Stimulated activated CD8-positive, alpha-beta memory T cell treated with anti-CD3 and anti-CD28 coated beads, Interleukin-12 subunit alpha, Interleukin-12 subunit beta, amount 100 ng/mL, for 4 hours (primary cell): ENCODE measurements at places on chromosomes 1 and 21.
A peak's percentile ranks its signal among the peaks of the same experiment; 100 is the strongest.

GRCh38 chr1:51734896-51735745, 118.2 kb downstream of the OSBPL9 start:
- DNase-seq, result no peak

DNA sequence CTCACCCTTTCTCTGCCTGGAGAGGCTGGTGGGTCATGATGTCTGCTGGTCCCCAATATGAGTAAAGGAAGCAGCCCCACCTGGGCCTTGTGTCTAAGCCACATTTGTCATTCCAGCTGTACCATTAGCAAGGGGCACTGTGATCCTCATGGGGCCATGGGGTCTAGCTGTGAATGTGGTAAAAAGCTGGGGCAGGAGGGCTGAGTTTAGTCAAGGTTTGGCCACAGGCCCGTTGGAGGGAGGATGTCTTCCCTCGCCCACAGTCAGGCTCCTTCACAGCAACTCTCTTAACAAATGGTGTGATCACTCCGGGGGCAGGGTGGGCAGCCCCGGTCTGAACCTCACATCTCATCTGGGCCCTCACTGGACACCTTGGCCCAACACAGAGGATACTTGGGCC, 115.4 kb downstream of the DMRTB1 start:
- no peak for DNase-seq

DNA sequence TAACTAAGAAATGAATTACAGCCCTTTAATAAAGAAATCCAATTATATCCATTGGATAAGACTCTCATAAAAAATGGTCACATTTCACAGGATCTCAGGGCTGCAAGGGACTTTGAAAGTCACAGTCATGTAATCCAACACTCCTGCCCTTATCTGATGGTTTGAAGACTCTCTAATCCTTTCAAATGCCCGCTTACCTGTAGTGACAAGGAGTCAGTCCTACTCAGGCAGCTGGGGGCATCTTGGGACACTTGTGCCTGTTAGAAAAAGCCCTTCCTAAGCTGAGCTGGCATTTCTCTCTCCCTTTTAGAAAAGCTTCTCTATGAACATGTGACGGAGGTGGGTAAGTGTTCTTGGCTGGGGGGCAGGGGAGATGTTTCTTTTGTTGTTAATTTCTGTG, 11.0 kb upstream of the ZNF691 start:
- DNase-seq, result no peak

DNA sequence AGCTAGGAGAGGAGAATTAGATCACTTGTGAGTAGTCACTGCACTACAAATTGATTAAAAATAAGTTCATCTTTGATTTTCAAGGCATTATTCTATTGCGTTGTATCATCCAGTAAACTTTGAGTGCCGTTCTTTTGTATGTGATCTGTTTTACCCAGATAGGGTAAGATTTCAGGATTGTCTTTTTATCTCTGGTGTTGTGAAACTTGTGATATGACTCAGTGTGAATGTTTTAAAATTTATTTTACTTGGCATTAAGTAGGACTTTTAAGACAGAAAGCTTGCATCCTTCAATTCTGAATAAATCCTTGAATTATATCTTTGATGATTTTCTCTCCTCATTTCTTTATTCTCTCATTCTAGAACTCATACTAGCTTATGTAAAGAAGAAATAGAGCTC, 93.3 kb upstream of the ADAMTS5 start:
- DNase-seq, result no peak

GRCh38 chr1:45221716-45222115, 15.3 kb upstream of the ZSWIM5 start:
- DNase-seq, result no peak

- DNase-seq, result no peak
Measured at GRCh38 chr1:6635910-6636760, 11.5 kb downstream of the THAP3 start.

DNA sequence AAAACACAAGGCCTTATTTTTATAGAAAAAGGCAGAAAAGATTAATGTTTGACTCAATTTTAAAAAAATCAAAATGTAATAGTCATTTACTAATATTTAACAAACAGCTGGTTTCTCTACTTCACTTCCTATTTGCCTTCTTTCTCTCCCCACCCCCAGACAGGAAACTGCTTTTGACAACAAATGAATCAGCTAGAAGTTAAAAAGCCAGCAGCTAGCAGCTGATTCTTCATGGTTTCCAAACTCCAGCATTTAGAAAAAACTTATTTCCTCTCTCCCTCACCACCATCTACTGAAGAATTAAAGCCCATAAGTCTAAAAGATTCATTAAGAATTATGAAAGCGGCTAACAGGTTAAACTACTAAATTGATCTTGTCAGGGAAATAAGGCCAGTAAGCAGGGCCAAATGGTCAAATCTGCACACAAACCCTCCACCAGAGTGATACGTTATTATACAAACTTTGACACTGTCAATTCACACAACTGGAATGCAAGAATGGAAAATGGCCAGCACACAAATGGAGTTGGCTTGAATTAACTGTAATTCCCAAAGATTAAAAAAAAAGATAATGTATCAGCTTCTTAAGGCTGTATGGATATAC, 4.0 kb downstream of the WDR26 start:
- no peak for DNase-seq

DNA sequence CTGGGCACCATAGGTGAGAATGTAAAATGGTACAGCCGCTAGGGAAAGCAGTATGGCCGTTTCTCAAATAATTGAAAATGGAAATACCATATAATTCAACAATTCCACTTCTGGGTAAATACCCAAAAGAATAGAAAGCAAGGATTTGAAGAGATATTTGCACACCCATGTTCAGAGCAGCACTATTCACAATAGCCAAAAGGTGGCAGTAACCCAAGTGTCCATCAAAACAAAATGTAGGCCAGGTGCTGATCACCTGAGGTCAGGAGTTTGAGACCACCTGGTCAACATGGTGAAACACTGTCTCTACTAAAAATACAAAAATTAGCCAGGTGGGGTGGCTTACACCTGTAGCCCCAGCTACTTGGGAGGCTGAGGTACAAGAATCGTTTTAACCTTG, 62.1 kb downstream of the OLIG1 start:
- no peak for DNase-seq

DNA sequence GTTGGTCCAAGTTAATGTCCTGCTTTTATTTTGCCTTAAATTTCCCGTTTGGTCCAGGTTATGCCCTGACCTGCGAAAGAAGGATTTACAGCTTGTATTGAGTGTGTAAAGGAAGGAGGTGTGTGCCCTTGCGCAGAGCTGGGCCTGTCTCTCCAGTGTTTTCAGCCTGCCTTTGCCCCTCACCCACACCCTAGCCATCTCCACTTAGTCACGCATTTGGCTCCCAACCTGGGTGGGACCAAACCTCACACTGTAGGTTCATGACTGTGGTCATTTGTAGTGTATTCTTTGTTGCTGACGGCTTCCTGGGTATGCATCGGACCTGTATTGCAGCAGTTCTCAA, 572 bp upstream of the SRSF10 start:
- peak; percentile 16 for DNase-seq

DNA sequence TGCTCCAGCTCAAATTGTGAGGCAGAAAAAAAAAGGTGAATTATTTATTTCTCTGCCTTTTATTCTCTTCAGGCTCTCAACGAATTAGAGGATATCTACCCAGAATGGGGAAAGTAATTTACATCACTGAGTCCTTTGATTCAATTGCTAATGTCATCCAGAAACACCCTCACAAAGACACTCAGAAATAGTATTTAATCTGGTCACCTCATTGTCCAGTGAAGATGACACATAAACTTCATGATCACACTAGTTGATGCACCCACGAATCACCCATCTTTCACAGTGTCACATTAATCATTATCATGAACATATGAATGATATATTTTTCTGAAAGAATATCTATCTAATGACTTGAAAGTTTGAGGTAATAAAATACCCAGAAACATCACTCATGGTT, 868.5 kb downstream of the BRINP3 start:
- no peak for DNase-seq

DNA sequence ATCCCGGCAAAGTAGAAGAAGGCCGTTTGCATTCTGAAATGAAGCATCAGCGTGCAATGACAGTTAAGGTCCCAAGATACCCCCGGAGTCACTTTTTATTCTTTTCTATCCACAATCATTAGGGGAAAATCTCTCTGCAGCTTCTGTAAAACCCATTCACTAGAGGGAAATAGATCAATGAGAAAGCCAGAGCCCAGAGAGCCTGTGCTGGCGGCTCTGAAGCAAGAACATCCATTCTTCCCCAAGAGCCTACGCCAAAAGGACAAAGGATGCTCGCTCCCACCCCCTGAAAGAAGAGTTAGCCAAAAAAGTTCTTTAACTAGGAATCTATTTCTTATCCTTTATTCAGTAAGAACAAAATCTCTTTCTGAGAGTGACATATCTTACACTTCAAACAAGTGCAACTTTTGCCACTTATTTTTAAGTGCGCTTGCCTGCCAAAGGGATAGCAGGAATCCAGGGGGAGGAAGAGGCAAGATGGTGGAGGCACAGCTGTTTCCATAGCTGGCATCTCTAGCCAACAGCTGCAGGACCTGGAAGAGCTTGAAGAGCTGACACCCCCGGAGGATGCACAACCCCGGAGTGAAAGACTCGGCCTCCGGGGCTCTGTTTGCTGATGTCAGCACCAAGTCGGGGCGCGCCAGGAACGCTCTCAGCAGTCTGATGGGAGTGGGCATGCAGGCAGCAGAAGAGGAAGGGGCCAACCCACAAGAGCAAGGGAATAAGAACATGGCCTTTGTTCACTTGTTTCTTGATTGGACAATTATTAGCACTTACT, 68.7 kb downstream of the KCNN3 start:
- no peak for DNase-seq

GRCh38 chr1:42891465-42892138, 45.2 kb downstream of the ZNF691 start:
- DNase-seq, result no peak

GRCh38 chr1:89962742-89963075, 32.2 kb upstream of the ZNF326 start:
- DNase-seq, result no peak

- DNase-seq, result peak; percentile 60
Measured at GRCh38 chr1:87335175-87335884, 6.7 kb downstream of the LMO4 start.

DNA sequence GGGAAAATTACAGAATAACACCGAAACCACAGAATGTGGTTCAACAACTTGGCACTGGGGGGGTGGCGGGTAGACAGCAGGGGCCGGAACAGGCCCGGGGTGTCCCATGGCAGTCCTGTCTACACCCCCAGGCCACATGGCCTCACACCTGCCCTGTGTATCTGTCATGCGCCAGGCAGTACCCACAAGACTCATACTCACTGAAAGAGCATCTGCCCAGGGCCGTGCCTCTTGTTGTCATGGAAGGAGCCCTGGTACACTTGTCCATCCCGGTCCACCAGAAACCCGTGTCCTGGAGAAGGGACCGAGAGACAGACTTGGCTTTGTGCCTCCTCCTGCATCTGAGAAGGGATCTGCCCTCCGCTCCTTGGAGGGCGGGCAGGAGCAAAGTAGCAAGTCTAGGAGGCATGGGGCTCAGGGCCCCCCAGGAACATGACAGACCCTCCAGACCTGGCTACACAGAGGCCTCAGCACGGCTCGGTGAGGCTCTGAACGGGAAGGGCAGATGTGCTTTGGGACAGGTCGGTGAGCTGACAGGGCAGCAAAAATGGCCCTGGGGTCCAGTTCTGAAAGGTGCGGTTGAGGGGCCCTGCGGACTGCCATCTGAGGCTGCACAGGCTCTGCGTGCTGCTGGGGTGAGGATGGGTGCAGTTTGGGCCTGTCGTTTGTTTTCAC, 5.6 kb downstream of the MORN1 start:
- no peak for DNase-seq

- no peak for DNase-seq
Measured at GRCh38 chr1:179053486-179053885, 27.8 kb downstream of the FAM20B start.

DNA sequence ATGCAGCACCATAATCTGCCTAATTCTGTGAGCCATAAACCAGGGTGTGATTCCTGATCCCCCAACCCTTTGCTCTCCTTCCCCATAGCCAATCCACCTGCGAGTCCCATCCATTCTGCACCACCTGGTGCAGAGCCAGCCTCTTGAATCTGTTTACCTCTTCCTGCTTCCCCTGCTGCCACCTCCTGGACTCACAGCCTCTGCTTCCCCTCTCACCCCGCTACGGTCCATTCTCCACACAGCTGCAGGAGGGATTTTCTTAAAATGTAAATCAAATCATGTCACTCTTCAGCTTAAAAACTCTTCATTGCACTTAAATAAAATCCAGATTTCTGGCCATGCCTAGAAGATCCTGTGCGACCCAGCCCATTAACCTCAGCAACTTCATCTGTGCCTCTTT, 186.7 kb downstream of the FOXD2 start:
- no peak for DNase-seq

DNA sequence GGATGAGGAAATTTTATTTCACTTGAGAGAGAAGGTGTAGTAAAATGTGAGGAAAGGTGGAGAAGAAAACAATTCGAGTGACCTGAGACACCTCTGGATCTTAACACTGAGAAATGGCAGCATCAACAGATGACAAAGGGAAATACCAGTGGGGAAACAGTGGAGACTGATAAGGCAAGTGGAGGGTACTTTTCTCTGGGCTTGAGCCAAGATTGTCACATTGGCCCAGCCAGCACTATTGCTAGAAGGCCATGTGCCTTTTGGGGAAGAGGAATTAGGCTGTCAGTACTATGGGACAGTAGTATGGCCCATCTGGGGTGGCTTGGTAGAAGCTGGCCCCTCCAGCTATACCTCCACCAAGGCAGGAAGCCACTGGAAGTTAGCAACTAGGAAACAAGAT, 8.4 kb downstream of the SYPL2 start:
- no peak for DNase-seq

DNA sequence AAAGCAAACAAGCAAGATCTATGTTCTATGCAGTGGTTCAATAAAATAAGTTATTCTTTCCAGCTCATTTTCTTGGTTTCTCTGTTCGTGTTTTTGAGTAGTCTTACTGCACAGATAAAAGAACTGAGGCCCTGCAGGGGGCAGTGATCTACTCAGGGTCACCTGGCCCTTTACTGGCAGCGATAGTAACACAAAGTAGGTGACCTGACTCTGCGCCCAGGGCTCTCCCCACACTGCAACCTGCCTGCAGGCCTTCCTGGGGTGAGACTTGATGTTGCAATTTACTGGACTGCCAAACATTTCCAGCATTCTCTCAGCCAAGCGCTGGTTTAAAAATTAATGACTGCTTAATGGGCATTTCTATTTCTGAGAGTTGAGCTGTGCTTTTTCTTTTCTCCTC, 110.3 kb downstream of the HUNK start:
- no peak for DNase-seq
